Mesothelial cell of epicardium (in vitro differentiated cells): ENCODE measurements at places on chromosomes 2 and 18.

DNA sequence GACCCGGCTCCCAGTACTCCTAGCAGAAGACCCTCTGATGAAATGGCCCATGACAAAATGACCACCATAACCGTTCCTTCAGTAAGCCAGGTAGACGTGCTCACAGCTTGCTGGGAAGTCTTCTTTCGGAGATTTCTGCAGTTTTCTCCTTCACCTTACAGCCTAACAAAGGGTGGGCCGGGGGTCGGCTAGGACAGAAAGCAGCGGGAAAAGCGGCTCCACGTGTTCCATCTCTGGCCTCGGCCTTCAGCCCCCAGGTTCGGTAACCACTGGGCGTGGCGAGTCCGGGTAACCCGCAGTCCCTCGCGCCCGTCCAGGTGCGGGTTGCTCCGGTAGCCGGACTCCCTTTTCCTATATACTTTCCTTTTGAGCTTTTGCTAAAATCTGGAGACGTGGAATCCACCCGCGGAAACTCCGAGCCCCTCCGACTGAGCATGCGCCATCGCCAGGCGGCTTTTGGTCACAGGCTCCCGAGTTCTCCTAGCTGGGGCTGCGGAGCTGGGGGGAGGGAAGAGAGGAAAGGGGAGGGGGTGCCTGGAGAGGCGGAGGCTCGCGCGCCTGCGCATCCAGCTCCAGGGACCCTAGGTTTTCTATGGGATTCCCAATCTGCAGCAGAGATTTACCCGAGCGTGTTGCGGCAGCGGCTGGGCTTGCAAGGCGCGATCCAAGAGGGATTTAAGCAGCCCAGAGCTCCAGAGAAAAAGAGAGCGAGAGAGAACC, at the start of gene VSNL1:
TSS of gene VSNL1 (plus strand) at position 604 of the 720 bp plus-strand sequence. CDS start 51,379 bp downstream, outside the sequence.
- peak; percentile 97 for DNase-seq

- no peak for DNase-seq
Measured at GRCh38 chr2:183348492-183348891, 224.2 kb downstream of the NUP35 start.

DNA sequence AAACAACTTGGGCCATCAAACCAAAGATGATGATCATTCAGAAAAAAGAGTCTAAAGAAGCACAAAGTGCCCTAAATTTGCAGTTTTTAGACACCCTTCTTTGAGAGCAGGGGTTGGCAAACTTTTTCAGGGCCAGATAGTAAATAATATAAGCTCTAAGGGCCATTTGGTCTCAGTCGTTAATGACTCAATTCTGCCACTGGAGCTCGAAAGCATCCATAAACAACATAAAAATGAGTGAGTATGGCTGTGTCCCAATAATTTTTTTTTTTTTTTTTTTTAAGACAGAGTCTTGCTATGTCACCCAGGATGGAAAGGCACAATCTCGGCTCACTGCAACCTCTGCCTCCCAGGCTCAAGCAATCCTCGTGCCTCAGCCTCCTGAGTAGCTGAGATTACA, 152.3 kb downstream of the DTNB start:
- no peak for DNase-seq

DNA sequence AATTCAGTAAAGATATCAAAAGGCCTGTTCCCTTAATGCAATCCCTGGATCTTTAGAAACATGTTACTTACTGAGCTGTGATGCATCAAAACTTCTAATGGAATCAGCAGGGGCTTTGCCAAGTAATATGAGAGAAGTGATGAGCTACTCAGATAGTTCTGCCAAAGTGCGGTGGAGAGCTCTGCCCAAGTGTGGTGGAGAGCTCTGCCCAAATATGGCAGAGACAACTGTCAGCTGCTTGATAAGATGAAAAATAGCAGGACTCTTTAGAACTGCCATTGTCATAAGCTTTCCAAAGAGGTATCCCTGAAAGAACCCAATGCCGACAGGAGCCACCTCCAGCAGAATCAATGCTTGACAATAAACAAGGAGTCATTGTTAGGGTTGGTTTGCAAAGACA, 167.9 kb upstream of the SLC39A10 start:
- DNase-seq, result no peak

DNA sequence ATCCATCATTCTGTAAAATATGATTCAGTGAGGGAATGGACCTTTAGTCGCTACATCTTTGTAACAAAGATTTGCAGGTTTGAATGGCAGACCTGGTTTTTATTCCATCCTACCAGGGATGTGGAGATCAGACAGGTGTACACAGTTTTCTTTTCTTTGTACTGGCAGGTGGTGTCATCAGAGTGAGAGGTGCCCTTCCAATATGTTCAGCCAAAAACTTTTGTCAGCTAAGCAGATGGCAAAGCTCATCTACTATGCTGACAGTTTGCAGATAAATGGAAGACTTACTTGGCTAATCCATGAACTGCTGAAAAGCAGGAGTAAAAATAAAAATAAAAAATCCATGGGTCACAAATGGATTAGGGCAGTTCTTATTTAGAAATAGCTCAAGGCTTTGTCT, 185.5 kb upstream of the DOK6 start:
- DNase-seq, result no peak

- no peak for DNase-seq
Measured at GRCh38 chr2:8332646-8333045, 349.2 kb upstream of the ID2 start.

DNA sequence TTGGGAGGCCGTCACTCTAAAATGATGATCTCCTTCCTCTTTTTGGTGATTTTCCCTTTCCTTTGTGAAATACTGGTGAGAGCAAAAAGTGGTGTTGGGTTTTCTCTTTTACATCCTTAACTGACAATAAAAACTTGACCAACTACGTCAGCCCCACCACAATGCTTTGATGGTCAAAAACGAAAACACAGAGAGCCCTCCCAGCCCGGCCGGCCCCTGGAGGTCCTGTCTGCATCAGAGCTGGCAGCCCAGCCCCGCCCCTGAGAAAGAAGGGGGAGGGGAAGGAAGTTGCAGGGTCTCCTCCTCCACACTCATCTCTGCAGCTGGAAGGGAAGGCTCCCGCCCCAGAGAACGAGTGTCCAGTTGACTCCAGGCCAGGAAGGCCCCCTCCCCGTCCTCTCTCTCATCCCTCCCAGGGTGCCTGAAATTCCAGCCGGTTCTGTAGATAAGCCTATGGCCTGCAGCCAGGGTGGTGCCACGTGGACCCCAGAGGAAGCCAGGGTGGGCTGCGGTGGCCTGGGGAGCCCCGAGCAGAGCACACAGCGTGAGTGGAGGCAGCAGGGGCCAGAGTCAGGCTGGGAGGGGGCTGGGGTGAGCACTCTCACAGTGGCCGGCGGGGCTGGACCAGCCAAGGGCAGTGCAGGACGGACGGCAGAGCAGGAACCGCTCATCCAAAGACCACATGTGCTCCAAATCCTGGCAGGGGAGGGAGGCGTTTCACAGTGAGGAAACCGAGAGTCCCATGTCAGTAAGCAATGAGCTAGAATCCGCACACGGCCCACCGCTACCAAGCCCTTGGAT, 19.8 kb downstream of the BIN1 start:
- peak; percentile 69 for DNase-seq

DNA sequence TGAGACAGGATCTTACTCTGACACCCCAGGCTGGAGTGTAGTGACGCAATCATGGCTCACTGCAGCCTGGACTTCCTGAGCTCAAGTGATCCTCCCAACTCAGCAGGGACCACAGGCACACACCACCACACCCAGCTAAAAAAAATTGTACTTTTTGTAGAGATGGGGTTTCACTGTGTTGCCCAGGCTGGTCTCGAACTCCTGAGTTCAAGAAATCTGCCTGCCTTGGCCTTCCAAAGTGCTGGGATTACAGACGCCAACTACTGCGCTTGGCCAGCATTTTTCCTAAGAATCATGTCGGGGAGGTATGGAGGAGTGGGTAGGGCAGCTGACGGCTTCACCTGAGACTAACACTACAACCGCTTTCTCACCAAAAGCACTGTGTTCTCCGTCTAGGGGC, 50.4 kb downstream of the CYP26B1 start:
- DNase-seq, result no peak

DNA sequence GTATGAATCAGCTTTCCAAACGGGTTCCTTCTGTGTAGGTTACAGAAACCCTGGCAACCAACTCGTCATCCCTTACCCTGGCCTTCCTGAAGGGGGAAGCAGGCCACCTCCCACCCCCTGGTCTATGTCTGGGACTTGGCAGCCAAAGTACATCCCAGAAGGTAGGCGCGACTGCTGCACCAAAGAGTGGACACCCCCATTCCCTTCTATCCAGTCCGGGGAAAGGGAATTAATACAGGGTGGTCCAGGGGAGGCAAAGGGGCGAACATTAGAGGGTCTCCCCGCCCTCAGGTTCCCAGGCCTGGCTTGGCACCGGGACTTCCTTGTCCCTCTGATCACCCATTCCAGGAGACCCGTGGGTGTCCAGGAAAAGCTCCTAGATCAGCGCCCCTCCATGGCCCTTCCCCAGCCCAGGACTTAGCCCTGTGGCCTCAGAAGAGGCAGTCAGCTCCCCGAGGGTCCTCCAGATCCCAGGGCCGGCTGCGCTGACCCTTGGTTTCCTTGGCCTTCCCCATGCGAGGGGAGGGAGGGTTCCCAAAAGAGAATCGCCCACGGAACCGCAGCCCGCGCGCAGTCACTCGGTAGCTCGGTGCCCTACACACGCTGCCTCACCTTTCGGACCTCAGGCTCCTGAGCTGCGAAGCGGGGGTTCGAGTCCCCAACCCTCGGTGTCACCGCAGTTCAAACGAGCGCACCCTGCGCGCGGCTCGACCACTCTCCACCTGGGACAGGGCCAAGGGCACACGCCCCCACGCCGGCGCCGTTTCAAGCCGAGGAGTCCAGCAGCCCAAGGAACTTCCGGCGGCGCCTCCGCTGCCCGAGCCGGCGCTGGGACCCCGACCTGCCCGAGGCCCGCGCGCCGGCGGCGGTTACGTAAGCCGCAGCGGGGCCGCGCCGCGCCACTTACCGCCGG, at the start of gene PER2:
TSS of gene PER2 (minus strand) at position 874 of the 913 bp plus-strand sequence. CDS start 10,674 bp downstream, outside the sequence.
- no peak for DNase-seq

GRCh38 chr18:69954719-69955480, 7.2 kb upstream of the CD226 start:
- DNase-seq, result no peak

- no peak for DNase-seq
Measured at GRCh38 chr2:210964141-210964764, 407.9 kb downstream of the CPS1 start.

DNA sequence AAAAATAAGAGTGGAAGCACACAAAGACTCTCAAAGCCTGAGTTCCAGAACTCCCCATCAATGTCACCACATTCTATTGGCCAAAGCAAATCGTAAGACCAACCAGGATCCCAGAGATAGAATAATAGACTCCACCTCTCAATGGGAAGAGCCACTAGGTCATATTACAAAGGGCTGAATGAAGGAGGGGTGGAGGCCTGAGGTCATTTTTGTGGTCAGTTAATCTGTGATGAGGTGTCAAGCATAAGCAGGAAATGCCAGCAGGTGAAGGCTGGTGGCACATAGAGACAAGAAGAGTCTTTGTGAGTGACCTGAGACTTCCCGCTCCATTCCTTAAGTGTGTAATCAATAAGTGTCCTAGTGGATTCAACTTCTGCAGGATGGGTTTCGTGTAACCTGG, 144.3 kb downstream of the TFCP2L1 start:
- DNase-seq, result no peak

DNA sequence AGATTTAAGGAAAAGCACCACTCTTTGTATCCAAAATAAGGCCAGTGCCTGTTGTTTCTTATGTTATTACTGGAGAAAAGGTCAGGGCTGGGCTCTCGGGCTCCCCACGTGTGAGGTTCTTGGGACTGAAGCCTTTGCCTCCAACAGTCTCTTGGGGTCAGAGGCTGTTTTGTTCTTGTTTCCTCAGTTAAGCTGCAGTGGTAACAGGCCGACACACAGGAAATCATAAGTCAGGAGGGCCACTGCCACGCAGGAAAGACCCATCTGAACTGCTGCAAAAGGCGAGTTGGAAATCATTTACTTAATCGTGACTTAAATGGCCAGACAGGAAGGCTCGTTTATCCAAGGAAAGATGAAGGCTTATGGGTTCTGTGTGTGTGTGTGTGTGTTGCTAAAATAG, 30.3 kb upstream of the IL37 start:
- DNase-seq, result no peak

- DNase-seq, result no peak
Measured at GRCh38 chr2:11535899-11536344, 2.1 kb downstream of the GREB1 start.

DNA sequence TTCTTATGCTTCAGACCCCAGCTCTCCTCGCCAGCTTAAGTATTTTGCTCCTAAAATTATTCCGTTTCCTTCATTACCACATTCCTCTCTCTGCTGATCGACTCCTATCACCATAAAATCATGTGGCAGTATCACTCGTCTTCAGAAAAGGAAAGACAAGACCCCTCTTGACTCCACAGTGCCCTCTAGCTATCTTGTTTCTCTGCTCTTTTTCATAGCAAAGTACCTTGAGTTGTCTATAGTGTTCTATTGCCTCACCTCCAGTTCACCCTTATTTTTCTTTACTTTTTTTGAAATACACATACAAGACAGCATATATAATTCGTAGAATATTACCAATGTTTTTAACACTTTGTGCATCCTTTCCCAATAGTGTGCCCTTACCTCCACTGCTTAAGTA, 273.2 kb upstream of the SIX3 start:
- DNase-seq, result no peak

- no peak for DNase-seq
Measured at GRCh38 chr2:172105471-172106107, 2.9 kb upstream of the DLX2 start.

GRCh38 chr2:190697421-190697820, 48.5 kb downstream of the NAB1 start:
- DNase-seq, result no peak

GRCh38 chr2:112093216-112093615, 38.1 kb downstream of the TMEM87B start:
- no peak for DNase-seq

GRCh38 chr2:17306219-17306618, 212.0 kb downstream of the RAD51AP2 start:
- no peak for DNase-seq

- no peak for DNase-seq
Measured at GRCh38 chr2:199148076-199148845, 309.5 kb downstream of the SATB2 start.

- DNase-seq, result peak; percentile 86
Measured at GRCh38 chr18:55321265-55322177, 266.5 kb downstream of the TCF4 start.

DNA sequence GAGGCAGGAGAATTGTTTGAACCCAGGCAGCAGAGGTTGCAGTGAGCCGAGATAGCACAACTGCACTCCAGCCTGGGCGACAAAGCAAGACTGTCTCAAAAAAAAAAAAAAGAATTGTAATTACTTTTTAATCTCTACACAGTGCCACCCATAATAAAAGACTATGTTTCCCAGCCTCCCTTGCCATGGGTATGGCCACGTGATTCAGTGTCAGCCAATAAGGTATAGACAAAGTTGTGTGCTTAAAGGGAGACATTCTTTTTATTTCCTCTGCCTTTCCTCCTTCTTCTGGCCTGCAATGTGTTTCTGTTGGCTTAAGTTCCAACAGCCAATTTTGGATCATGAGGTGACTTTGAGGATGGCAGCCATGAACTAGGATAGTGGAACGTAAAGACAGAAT, 406.9 kb downstream of the LNPK start:
- no peak for DNase-seq
